HEK293T (cell line): ENCODE measurements at places on chromosomes 1 and 21.

DNA sequence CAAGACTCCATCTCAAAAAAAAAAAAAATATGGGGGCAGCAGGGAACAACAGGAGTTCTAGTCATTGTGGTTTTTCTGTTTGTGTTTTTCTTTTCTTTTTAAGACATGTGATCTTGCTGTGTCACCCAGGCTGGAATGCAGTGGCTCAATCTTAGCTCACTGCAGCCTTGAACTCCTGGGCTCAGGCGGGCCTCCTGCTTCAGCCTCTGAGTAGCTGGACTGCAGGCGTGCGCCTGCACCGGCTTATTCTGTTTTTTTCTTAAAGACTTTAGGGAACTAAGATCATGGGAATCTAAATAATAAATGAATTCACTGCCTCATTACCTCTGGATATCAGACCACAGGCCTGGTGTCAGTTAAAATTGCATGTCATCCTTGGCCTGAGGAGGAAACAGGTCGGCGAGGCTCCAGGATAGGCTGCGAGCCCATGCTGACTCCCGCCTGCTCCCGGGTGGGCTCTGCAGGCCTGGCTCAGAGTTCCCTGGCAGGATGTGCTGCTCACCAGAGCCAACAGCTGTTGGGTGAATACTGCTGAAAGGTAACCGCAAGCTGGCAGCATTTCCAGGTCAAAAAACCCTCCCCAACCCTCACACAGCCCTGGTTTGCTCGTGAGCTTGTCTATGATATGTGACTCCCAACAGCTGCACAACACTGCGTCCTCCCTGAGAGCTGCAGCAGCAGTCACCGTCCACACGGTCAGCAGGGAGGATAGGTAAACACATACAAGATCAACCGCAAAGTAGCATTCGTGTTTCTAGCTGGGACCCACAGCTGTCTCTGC is 58.1 kb downstream of the SCCPDH start:
- no peak for DNase-seq

- DNase-seq = no peak
These were observed 39.3 kb downstream of the PLEKHA6 start for GRCh38 chr1:204320382-204320804.

DNA sequence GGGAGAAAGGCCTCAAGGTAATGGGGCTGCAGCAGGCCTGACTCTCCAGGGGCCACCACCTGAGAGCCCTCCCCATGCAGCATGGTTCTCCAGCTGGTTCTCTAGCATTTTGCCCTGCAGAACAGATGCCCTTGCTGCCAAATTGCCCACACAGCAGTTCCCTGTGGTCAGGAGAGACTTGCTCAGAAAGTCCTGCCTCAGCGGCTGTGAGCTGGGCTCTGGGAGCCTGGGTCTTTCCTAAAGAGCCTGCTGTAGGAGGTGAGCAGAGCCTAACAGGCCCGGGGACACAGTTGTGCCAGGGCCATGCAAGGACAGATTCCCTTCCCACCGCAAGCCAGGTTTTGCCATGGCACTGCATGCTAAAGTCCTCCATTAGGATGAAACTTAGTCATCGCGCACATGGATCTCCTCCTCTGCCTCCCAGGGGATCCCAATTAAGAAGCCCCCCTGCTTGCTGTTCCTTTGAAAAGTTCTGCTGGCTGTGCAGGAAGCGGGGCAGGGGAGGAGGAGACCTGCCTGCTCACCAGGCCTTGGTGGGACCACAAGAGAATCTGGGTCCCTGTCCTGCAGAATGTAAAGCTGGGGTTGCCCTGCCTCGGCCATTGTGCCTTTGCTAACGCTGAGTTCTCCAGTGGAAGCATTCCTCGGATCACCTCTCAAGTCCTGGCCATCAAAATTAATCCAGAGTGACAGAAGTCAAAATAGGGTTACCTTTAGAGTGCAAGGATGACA is 21.4 kb downstream of the TEX35 start:
- no peak for DNase-seq

DNA sequence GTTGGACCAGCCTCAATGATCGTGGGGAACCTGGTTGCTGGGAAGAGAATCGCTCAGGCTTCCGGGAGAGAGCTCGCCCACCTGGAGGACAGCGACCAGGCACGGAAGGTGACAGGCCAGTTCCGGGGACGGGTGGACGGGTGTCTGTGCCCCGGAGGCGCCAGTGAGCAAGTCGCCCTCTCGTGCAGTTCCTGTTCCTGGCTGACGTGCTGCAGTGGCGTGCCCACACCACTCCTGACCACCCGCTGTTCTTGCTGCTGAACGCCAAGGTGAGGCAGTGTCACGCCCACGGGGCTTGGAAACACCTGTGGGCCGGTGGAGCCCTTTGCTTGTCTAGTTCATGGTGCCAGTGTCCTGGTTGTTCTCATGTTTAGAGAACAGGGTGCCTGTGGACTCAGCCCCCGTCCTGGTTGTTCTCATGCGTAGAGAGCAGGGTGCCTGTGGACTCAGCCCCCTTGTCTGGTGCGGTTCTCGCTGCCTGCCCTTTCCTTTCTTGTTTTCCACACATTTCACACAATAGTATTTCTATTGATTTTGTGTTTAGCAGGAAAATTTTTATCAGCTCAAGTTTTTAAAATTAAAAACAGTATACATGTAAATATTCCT is 53.1 kb downstream of the S100B start:
- DNase-seq = no peak

DNA sequence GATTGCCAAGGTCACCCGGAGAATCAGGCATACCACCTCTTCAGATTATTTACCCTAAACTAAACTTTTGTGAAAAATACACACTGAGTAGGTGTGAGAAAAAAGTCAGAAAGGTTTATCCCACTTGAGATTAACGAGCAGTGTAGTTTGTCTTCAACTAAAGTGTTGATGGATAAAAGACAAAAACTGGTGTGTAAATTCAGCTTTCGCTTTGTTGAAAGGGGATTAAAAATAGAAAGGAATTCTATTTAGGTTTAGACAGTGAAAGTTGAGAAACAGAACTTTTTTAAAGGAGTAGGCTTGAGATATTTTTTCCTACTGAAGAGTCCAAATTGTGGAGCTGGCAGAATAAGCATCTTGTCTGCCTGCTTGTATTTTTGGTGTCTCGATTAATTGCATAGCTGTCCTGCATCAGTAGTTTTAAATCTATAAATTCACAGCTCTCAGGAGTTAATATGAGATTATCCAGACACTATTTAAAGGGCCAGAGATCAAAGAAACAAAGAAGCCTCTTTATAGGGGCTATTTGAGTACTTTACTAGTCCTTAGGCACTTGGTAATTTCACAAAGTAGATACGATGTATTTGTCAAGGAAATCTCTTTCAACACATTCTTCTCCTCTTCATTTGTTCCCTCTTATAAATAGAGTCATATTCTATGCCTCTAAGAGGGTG is 46.7 kb upstream of the RABGAP1L start:
- no peak for DNase-seq

- DNase-seq = no peak
These were observed 14.7 kb upstream of the IGFN1 start for GRCh38 chr1:201175820-201176500.

- no peak for DNase-seq
These were observed 127.9 kb upstream of the CACYBP start for GRCh38 chr1:174871886-174872285.
